ENCODE measurements at places on chromosomes 4 and X. TPM values are rescaled to one million over a fixed set of nuclear protein-coding genes. Genes with fewer than 3 reads are reported as not detected.
A peak's percentile ranks its signal among the peaks of the same experiment; 100 is the strongest.

The PRKG2 gene
- total RNA-seq, result 0.52 TPM

The DCUN1D4 gene
- 22.7 TPM for total RNA-seq

The RGN gene
- total RNA-seq, result 0.05 TPM

The USP17L12 gene
- not detected for total RNA-seq

The PHOX2B gene
- not detected for total RNA-seq

The ARMCX1 gene
- total RNA-seq, result not detected

The ERCC6L gene
- total RNA-seq, result 3.8 TPM

DNA sequence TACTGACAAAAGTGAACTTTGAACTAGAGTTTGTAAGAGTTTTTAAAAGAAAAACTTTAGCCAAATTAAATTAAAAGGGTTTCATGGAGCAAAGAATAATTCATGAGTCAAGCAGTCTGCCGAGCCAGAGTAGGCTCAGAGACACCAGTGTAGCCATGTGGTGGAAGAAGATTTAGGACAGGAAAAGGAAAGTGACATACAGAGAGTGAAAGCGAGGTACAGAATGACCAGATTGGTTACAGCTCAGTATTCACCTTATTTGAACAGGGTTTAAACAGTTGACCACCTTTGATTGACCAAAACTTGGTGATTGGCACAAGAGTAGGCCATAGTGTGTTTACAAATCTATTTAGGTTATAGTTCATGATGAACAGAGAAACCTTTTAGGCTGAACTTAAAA lies 377.8 kb downstream of the KLHL4 start:
- no peak for DNase-seq

GRCh38 chr4:27059446-27059845 lies 198.8 kb downstream of the STIM2 start:
- DNase-seq, result peak; percentile 65

GRCh38 chrX:33339219-33339618 lies 127.9 kb upstream of the DMD start:
- DNase-seq, result no peak

GRCh38 chr4:189147005-189147929 lies 793.4 kb upstream of the FRG1 start:
- no peak for DNase-seq

- DNase-seq, result no peak
Observed at GRCh38 chrX:24396931-24397279, 36.5 kb downstream of the SUPT20HL1 start.

DNA sequence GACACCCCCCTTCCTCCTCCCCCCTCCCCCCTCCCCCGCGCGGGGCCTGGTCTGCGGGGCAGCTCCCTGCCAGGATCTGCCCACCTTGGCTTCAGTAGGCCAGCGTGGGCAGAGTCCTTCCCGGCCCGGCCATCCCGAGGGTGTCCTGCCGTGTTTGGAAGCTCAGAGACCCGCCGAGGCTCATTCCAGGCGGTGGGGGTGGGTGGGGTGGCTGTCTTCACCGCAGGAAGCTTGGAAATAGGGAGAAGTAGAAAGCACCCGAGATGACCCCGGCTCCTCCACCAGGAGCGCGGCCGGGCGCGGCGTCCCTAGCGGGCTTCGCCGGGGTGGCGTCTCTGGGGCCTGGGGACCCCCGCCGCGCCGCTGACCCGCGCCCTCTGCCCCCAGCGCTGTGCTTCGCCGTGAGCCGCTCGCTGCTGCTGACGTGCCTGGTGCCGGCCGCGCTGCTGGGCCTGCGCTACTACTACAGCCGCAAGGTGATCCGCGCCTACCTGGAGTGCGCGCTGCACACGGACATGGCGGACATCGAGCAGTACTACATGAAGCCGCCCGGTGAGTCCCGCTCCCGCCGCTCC lies 1.6 kb downstream of the NAT8L start:
- no peak for DNase-seq

DNA sequence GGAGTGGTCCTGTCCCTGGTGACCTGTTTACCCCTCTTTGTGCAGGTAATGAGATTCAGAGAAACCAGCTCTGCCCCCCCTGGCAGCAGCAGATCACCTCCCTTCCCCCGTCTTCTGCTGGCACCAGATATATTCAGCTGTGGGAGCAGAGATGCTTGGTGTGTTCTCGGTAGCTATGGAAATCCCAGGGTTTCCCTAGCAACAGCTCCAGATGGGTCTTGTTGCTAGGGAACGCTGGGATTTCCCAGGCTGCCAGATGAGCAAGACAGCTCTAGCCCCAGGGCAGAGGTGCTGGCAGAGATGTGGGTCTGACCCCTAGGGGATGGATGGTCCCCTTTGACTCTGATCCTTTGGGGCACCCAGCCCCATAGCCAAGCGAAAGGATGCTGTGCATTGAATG lies 20.2 kb downstream of the CETN2 start:
- DNase-seq, result no peak

DNA sequence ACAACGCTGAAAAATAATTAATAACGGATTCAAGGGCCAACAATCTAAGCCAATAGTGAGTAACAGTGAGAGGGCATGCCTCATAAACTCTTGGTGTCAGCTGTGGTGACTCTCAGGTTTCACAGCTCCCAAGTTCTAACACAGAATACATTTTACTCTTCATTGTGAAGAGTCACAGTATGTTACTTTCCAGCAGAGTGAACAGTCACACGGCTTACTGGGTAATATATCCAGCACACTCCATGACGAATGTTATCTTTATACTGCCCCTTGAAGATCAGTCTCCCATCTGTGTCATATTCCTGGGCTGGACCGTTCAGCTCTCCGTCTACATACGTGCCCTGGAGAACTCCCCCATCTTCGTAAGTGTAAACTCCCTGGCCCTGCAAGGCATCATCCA lies 23.1 kb downstream of the SETD7 start:
- no peak for DNase-seq

DNA sequence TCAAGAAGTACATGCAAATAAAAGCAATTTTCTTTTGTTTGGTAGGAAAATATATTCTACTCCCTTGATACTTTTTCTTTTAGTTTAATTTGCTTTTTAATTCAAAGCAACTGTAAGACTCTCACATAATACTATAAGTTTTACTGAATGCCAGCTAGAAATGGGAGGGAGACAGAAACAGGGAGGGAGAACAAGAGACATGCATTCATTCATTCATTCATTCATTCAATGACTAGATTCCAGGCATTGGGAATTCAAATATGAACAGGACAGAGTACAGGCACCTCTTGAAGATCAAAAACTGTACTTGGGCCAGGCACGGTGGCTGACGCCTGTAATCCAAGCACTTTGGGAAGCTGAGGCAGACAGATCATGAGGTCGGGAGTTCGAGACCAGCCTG lies 85.6 kb downstream of the THOC2 start:
- no peak for DNase-seq

DNA sequence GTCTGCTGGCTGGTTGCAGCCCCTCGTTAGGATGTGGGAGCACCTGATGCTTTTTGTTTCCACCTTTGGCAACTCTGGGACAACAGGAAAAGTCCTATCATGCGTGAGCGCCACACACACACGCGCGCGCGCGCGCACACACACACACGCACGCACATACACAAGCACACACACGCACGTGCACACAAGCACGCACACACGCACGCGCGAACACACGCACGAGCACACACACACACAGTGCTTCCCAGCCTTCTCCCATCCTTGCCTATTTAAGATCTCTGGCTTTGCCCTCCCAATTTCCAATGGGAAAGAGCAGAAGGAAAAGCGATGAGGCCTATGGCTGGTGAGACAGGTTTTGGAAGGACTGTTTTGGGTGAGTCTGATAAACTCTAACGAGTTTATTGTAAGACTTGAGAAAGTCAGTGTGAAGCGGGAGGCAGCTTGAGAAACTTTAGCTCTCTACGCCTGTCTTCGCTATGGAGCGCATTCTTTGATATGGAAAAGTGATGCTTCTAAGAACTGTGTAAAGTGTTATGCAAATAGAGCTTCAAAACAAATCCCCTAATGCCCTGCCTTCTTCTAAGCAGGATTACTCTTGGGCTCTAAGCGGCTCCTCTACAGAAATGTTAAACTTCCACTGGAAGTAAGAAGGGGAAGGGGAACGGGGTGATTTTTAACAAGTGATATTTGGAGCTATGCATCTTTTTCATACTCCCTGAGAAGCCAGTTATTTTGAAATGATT lies 11.8 kb downstream of the SUPT20HL1 start:
- DNase-seq, result no peak

DNA sequence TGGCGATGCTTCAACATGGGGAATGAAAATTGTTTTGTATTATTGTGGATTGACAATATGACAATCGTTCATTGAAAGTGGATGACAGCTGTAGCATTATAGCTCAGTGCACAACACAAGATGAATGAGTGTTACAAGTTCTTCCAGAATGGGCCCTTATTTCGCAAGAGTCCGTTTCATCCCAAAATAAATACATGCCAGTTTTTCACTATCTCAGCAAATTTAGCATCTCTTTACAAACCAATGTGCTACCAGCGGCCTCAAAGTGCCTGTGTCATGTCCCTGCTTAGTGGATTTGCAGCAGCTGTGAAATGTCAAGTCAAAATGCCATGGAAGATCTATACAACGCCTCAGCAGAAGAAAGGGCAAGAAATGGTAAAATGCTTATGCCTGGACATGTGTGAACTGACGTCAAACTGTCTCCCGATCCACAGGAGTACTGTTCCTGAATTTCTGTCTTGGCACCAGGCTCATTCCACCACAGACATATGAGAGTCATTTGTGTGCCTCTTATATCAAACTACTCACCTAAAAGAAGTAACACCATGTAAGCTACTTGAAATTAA lies 109.6 kb downstream of the MAML3 start:
- no peak for DNase-seq

- DNase-seq, result no peak
Observed at GRCh38 chrX:10726647-10727046, 106.3 kb upstream of the MID1 start.

GRCh38 chr4:154616287-154616686 lies 3.8 kb upstream of the FGG start:
- DNase-seq, result no peak

- DNase-seq, result peak; percentile 87
Observed at GRCh38 chrX:51892921-51893745, at the start of gene MAGED1. TSS of gene MAGED1 (plus strand) at chrX:51893623. CDS start at chrX:51894305, 682 bp downstream.

- peak; percentile 53 for DNase-seq
Observed at GRCh38 chrX:41984628-41985027, 61.3 kb upstream of the CASK start.

DNA sequence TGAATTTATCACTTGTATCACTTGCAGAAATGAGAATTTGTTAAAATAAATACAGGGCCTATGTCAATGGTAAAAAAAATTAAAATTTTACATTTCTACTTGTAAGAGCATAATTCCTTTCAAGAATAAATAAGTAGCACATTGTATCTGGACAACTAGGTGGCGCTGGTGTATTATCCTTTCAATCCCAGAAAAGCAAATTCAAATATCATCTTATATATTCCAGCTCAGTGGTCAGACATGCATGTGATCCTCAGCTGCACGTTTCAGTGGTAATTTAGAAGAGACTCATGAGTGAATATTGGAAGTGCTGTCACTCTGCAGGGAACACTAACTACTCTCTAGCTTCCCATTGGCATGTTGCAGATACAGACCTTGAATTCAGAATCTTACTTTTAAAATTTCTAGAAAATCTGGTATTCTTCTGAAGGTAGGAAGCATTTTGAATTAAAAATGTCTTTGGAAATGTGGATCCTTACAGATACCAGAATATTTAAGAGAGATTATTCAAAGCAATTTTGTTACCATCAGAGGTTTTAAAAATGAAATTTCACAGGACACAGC lies 1414.7 kb upstream of the TENM3 start:
- peak; percentile 57 for DNase-seq

- no peak for DNase-seq
Observed at GRCh38 chr4:59409647-59410046, 1790.5 kb upstream of the ADGRL3 start.

DNA sequence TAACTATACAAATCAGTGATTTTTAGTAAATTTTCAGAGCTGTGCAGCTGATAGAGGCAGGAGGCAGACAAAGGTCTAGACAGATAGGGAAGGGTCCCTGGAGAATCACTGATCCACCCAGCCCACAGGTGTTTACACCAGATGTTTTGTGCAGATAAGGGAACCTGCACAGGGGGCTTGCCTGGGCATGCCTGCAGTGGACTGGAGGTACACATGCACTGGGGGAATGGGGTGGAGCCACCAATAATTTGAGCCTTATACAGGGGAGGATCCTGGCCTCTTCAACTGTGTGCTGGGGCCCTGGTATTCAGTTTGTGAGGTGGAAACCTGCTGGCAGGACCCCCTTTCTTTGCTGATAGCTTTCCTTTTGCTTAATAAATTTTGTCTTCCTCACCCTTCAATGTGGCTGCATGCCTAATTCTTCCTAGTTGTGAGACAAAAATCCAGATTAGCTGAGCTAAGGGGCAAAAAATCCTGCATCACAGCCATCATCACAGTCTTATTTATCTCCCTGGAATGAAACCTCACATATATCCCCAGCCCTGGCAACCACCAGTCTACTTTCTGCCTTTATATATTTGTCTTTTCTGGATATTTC lies 102.8 kb downstream of the KDM6A start:
- DNase-seq, result no peak

- no peak for DNase-seq
Observed at GRCh38 chrX:146614663-146615478, 194.7 kb upstream of the CXorf51B start.

DNA sequence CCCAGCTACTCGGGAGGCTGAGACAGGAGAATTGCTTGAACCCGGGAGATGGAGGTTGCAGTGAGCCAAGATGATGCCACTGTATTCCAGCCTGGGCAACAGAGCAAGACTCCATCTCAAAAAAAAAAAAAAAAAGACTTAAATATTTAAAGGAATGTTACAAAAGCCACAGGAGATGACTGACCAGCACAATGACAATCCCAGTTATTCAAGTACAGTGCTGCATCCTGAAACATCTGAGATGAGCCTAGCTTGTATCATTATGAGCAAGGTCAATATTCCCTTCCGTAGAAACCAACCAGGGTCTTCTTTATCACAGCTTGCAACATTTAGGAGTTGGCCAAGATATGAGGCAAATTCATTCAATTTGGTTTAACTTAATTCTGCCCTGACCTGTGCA lies 38.6 kb downstream of the LNX1 start:
- no peak for DNase-seq

DNA sequence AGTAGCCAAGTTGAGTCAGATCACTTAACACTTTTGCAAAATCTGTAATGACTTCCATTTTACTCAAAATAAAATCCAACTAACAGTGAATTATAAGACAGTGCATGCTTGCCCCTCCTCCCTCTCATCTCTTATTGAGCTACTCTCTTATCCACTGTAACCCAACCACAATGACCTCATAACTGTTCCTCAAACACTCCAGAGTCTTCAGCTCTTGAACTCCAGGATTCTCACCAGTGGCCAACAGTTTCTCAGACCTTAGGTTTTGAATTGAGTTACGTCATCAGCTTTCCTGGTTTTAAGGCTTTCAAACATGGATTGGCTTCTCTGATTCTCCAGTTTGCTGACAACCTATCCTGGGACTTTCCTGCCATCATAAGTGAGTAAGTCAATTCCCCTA lies 938.3 kb downstream of the RAB28 start:
- no peak for DNase-seq

DNA sequence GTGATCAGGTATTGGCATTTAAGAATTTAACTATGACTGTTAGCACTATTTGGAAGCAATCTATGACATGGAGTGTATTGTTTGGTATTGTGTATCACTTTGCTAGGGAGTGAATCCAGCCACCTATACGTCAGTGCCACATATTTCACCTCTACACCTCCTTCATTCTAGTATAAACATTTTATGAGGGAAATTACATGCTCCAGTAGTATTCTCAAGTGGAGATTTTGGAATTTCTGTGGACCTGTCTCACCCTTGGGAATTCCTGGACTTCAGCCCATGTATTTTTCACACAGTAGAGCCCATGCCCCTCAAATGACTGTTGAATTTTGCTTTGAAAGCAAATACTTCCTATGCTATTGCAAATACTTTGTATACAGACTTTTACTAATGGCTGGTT lies 11.3 kb downstream of the BST1 start:
- no peak for DNase-seq
